Activated naive CD4-positive, alpha-beta T cell (primary cell): ENCODE measurements at places on chromosomes 2 and 18.

DNA sequence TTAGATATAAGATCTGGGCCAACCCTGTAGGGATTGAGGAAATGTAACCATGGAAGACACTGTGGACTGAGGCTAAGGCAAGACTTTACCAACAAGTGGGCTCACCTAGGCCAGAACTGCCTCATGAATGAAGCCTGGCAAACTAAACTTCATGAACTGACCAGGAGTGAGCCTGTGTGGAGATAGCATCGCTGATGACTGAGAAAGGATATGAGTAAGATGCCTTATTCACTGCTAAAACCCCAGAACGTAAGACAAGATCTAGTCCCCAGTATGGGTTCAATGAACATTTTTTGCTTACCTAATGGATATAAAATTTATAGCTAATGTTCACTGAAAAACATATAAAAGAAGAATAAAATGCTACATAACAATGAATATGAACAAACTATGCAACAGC is 399.8 kb downstream of the SATB2 start:
- DNase-seq, result no peak

DNA sequence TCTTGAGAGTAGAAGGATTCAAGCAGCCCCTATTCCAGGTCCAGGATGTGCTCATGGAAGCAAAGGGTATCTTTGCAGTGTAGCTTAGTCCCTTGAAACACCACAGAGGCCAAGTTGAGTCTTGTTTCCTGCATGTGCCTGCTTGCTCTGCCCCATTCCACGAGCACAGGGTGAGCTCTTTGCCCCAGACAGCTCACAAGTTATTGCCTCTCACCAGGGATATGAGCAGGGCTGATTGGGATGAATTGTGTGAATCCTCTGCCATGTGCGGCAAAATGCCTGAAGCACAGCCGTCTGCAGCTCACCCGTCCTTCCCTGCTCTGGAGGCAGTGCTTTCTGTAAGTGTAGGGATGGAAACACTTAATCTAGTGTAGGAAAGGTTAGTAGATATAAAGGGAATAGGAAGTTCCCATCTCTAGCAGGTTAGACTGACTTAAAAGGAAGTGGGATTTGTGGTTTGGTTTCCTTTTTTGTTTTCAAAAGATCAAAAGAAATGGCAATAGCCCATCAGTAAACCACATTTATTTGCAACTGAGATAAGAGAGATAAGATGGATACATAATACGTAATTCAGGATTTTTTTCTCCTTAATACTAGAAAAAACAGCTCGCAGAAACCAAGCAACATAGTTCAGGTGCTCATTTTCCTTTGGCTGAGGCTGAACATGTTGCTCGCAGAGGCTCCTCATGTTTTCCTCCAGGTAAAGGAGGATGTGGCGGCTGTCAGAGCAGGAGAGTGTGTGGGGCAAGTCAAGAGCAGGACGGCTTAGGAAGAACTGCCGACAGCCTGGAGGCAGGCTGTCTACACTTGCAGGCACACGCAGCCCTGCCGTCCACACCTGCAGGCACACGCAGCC is 41.4 kb downstream of the TMEM182 start:
- DNase-seq, result no peak

DNA sequence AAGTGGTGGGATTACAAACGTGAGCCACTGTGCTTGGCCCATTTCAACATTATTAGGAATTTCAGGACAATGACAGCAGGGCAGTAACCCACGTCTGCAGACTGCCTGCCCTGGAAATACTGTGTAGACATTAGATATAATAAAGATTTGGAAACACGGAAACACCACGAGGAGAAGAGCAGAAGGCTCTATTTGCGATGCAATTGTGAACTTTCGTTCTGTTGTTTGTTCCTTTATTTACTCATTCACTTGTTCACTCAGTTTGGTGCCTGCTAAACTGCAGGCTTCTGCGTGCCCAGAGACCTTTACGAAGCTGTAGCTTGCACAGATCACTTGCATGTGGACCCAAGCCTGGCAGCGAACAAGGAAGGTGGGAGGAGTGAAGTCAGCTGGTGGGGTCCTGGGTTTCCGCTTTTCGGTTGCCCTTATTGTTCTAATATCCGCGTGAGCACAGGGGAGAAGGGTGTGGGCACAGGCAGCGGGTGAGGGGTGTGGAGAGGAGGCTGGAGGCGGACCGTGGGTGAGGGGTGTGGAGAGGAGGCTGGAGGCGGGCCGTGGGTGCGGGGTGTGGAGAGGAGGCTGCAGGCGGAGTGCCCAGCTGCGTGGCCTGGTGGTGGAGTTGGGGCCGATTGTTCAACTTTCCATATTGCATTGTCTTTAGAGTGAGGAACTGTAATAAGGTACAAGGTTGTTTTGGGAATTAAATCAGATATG is 3.4 kb downstream of the COLEC11 start:
- no peak for DNase-seq

DNA sequence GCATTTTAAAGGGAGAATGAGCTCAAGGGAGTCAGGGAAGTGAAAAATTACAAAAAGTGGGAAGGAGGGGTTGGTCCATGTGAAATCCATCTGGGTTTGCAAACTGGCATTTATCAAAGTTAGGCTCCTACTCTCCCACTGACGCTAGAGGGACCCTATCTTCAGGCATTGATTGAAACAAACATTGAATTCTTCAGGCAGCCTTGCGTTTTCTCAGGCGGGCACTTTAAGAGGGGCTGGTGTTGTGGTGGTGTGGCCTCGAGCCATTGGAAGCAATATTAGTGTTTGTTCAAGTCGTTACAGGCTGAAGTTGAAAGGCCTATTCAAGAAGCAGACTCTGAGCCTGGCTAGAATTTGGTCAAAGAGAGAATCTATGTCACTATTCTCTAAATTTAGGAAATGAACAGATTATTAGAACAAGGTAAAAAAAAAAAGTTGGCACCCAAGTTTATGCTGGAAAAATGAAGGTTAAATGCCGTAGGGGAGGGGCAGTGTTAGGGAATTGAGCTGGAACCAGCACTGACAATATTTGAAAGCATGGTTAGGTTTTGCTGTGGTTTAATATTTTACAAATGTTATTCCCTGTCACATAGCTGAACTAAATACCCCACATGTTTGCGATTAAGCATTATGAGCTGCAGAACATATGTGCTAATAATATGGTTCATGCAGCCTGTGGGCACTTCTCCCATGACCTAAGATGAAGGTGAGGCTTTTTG is 36.8 kb downstream of the STON1 start:
- no peak for DNase-seq

DNA sequence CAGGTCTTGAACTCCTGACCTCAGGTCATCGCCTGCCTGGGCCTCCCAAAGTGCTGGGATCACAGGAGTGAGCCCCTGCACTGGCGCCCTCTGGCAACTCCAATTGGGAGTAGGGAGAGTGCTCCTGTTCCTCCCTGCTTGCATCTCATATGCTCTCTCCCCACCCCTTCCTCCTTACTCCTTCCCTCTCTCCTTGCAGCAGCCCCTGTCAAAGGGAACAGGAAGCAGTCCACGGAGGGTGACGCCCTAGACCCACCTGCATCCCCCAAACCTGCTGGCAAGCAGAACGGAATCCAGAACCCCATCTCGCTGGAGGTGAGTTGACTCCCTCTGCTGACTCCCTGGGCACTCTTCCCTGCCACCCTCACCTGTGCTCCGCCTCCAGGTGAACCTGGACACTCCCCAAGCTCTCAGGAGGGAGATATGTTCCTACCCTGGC is 10.7 kb downstream of the ARID5A start:
- DNase-seq, result no peak

GRCh38 chr2:128314348-128315121 is 4.1 kb downstream of the HS6ST1 start:
- DNase-seq, result no peak

DNA sequence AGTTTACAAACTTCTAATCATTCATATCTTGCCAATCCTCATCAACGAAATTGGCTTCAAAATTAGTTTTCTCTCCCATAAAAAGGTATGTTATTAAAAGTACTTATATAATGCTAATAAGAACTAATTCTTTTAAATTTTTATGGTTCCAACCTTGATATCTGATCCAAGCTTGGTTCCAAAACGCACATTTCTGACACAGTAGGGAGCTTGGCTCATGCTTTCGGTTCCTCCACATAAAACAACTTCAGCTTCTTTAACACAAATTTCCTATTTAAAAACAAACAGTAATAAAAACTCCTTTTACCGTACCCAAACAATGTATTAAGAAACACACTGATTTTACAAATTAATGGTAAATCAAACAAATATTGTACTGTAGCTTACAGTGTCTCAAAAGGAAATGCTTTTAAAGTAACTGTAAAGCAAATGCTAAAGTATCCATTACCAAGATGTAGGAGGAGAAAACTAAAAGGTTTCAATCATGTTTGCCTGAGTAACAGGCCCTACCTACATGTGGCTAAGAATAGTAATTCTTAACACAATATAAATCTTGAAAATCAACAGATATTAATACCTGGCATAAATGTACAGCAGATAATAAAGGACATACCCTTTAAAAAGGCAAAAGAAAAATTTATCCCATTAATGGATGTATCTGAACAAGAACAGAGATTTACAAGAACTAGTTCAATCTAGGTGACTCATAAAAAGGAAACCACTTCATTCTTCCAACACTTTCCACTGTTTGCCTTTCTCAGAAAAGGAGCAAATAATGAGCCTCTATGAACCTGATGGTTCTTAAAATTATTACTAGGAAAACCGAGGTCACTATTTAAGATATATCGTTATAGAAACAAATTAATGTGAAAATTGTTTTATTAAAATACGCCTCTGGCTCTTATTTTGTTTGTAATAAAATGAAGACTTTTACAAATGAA is 17.5 kb downstream of the ACAA2 start:
- DNase-seq, result no peak

- DNase-seq, result no peak
These were observed 785.0 kb downstream of the CNTNAP5 start for GRCh38 chr2:124810132-124810531.
